ENCODE measurements at places on chromosomes 11 and 22. TPM values are rescaled to one million over a fixed set of nuclear protein-coding genes. Genes with fewer than 3 reads are reported as not detected.

The ANKK1 gene
- not detected for polyA plus RNA-seq

The RELA gene
- polyA plus RNA-seq = 39.0 TPM

The ARHGAP8 gene
- polyA plus RNA-seq = 1.5 TPM

The ENTHD1 gene
- not detected for polyA plus RNA-seq

The CFAP68 gene
- 18.8 TPM for polyA plus RNA-seq

The RAB38 gene
- polyA plus RNA-seq = 7.1 TPM

The APOBEC3H gene
- polyA plus RNA-seq = not detected

The ALDH3B2 gene
- polyA plus RNA-seq = not detected

The SCGB1D2 gene
- not detected for polyA plus RNA-seq

The C11orf87 gene
- polyA plus RNA-seq = 0.49 TPM

The TRIM51 gene
- not detected for polyA plus RNA-seq

The HOATZ gene
- polyA plus RNA-seq = 0.13 TPM

The OR8D4 gene
- 0.19 TPM for polyA plus RNA-seq

The APOBEC3B gene
- polyA plus RNA-seq = 4.0 TPM

The TRPM5 gene
- polyA plus RNA-seq = not detected
